ENCODE measurements at places on chromosomes 13 and 19.

GRCh38 chr13:107834717-107835116 lies 380.6 kb downstream of the LIG4 start:
- no peak for DNase-seq

DNA sequence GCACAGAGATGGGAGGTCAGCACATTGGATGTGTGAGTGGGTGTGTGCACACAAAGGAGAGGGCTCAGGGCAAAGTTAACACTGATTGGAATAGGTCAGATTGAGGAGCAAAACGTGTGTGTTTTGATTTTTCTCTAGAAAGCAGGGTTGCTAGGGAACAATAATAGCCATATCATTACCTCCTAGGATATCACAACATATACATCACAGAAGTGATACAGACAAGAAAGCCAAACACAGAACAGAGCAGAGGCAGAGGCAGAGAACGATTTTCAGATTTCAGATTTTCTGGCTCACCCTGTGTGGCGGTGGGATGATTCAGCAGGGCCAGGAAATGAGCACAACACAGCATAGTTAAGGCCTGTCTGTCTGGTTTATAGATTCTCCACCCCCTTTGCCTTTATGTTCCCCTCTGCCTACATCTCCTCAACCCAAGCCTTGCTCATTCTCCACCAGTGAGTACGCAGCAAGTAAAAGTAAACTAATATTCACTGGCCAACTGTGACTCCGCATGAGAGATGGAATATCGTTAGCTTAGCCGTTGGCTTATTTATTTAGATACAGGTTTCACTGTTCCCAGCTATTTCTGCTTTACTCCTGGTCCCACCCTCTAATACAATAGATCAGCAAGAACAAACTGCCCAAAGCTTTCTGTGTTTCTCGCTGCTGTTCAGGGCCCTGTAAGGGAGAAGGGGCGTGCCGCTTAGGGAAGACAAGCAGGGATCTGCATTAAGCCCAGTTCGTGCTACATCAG lies 182.7 kb upstream of the TSC22D1 start:
- no peak for DNase-seq

DNA sequence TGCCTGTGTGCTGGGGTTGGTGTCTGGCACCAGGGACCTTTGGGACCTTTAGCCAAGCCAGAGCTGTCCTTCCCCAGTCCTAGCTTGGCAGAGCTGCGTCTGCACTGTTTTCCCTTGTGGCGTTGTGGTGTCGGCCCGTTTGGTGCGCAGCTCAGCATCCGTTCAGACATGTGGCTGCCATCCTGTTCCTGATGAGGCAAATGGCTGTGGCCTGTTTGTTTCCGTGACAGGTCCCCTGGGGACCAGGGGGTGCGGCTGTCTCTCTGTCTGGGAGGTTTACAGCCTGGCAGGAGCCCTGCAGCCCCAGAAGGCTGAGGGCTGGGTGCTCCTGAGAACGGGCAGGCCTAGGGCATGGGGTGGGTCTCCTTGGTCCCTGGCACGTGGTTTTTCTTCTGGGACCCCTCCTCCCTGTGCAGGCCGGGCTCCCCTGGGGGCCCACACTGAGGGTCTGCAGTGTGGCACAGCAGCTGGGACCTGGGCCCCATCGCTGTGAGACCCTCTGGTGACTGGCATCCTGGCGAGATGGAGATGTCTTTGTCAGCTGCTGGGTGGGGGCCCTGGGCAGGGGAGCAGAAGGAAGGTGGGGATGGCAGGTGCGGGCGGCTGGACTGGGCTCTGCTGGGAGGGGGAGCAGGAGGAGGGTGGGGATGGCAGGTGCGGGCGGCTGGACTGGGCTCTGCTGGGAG lies 4.0 kb downstream of the SPPL2B start:
- no peak for DNase-seq

GRCh38 chr13:40206241-40207000 lies 460.0 kb downstream of the FOXO1 start:
- DNase-seq = no peak

DNA sequence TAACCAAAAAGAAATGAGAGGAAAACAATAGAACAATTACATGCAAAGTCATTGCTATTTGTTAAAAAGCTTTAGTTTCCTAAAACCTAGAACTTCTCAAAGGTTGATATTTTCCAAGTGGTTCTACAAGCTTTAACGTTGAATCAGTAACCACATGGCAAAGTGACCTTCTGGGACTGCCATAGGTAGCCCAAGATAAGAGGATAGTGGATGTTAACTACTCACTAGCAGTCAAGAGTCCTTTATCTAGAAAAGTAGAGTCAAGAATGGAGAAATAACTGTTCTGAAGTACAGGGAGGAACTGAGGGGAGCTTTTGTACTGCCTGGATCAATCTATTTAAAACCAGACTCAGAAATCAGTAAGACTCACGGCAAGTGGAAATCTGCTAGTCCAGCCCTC lies 9.9 kb upstream of the SLC46A3 start:
- no peak for DNase-seq

DNA sequence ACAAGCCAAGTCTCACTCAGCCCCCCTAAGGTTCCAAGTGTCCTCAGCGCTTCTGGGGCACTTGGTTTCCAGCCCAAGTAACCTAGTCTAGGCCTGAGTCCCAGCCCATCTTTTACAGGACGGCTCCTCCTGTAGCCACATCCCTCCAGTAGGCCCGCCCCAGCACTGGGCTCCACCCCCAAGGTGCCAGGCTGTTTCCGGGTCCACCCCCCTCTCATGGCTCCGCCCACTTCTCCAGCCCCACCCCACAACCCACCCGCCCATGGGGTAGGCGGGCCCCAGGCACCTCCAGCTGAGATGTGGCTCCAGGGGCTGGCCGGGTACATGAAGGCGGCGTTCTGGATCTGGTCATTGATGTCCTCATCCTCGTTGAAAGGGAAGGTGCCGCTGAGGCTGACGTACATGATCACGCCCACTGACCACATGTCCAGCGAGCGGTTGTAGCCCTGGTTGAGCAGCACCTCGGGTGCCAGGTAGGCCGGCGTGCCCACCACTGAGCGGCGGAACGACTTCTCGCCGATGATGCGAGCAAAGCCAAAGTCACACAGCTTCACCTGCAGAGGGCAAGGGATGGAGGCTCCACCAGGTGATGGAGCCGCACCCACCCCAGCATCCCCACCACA lies 17.2 kb upstream of the DACT3 start:
- no peak for DNase-seq

- no peak for DNase-seq
Observed at GRCh38 chr19:6587093-6587820, 3.7 kb downstream of the CD70 start.

Measured in left renal pelvis (tissue), 4 donors.